ENCODE measurements at places on chromosomes 2 and 18.

GRCh38 chr2:63078852-63079606, 28.4 kb downstream of the OTX1 start:
- no peak for DNase-seq

- DNase-seq = no peak
These were observed 147.1 kb downstream of the COL4A4 start for GRCh38 chr2:227016894-227017293.

- no peak for DNase-seq
These were observed 322.9 kb upstream of the HS6ST1 start for GRCh38 chr2:128641421-128642080.

DNA sequence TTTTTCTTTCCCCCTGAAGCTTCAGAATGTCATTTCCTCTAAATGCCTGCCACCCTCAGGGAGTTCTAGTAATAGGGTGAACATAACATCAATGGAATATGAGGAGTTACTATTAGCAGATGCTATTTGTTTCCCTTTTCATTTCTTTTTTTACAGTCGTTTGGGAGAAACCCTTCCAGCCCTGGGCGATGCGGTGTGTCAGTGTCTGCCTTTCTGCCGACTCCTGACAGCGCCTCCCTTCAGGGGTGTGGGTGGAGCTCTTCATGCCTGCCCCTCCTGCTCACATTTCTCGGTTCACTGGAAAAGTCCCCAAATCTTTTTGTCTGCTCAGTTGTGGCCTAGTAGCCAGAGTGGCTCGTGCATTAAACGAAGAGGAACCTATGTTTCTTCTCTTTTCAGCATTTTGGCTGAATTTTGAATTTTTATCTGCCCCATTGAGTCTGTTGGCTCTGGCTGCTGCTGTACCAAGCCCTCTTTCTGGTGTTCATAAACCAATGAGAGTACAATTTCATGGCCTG, 72.3 kb downstream of the FMNL2 start:
- DNase-seq = no peak

- no peak for DNase-seq
These were observed 78.2 kb downstream of the AFF3 start for GRCh38 chr2:100064165-100064564.
